ENCODE measurements at places on chromosomes 4 and X.

GRCh38 chrX:51395810-51396728 is 63.4 kb downstream of the NUDT10 start:
- DNase-seq = peak; percentile 32

GRCh38 chr4:19583827-19584569 is 667.7 kb upstream of the SLIT2 start:
- no peak for DNase-seq

DNA sequence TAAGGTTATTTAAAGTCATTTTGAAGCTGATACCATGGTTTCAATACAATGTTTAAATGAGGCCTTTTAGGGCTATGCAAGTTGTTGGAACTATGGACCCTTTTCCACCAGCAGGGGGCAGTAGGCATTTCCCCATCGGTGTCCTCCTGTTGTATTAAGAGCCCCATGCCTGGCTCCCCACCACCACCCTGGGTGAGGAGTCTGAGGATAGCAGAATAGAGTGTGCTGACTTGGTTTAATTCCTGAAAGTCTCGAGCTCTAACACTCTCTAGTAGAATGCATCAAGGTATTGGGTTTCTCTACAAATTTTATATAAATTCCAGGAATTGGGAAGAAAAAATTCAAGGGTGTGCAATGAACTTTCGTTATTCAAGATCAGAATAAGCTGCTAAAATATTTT is 234.8 kb upstream of the JADE1 start:
- peak; percentile 14 for DNase-seq

DNA sequence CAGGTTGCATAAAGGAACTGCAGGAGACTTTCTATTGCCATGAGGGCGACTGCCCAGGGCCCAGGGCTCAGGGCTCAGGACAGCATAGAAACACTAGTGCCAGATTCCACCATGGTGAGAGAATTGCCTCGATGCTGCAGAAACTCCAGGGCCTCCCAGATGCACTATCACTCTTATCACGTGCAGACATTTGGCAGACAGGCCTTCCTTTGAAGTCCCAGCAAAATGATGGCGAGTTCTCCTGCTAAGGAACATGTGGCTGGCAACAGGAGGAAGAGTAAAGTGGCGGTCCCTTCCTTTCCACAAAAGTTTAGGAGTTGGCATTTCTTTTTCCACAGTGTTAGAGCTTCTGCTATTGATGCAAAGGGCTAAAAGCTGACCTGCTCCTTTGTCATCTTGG is 214.0 kb upstream of the LNX1 start:
- no peak for DNase-seq

DNA sequence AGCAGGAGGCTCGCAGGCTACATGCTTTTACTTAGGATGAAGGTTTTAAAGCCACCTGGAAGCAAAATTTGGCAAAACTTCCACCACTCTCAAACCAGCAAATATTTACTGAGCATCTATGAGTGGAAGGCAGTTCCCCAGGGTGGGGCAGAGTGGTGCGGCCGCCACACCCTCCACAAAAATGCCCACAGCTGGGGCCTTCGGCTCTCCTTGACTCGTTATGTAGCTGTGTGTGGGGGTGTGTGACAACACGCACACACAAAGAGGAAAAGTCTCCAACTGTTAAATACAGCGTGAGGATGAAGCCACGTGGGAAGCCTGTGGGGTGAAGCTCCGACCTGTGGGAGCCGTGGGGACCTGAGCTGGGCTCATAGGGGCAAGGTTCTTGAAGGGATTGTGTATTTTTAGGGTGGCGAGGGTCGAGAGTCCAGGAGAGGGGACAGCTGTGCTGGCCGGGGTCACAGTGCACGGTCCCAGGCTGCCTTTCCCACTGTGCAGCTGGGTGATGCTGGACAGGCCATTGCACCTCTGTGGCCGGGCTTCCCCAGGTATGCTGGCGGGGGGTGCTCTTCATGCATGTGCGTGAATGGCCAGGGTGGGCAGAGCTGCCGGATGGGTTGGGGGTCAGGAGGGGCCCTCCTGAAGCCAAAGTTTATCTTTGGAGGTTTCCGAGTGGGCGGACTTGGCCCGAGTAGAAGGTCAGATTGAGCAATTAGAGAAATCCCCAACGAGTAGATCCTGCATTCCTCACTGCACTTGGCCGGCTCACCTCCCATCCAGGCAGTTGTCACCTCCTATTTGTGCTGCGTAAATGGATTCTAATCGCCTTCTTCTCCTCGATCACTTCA is 25.4 kb downstream of the SORCS2 start:
- no peak for DNase-seq

DNA sequence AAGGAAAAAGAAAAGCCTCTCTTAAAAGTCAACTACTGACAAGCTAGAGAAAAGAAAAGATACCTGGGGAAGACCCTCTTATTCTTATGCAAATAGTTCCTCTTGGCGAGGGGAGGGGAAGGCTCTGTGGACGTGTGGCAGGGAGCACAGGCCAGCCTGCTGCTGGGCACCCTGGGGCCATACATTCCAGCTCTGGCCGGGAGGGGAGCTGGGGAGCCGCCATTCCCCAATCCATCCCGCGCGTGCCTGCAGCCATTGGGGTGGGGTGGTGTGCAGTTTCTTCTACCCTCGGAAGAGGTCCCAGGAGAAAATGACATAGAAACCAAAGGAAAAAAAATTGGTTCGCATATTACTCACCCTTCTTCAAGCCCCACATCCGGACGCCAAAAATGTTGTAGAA is 1496.4 kb downstream of the RPA4 start:
- no peak for DNase-seq

- DNase-seq = no peak
These were observed 89.0 kb downstream of the GEMIN8 start for GRCh38 chrX:13940671-13941070.

- DNase-seq = no peak
These were observed 338.8 kb downstream of the PPP3CA start for GRCh38 chr4:101008503-101008902.

DNA sequence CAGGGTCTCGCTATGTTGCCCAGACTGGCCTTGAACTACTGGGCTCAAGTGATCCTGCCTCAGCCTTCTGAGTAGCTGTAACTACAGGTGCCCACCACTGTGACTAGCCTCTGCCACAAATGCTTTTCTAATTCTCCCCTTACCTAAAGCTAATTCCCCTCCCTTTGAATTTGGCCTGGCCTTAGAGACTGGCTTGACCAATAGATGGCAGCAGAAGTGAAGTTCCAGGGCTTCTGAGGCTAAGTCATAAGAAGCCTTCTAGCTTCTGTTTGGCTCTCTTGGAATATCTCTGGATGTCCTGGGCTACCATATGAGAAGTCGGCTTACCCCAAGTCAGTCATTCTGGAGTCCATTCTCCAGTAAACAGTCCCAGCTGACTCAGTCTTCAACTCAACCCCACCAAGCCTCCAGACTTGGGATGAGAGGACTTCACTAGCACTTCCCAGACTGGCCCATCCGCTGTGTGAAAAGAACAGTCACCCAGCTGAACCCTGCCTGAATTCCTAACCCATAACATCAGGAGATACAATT is 61.0 kb downstream of the HPRT1 start:
- no peak for DNase-seq

DNA sequence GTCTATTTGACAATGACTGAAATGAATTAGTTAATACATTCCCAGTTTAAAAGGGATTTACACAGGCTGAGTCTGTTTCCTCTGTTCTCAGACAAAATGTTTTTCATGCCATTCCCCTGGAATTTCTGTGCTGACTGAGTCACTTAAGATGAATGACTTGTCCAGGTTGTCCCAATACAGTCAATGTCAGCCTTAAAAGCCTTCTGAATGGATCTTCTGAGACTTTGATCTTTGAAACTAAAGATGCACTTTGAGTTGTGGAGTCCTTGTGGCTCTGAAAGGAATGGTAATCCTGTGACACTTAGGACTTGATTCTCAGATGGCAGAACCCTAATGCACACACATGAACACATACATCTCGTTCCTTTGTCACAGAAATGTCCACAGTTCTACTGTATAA is 622.2 kb upstream of the GRID2 start:
- DNase-seq = no peak

DNA sequence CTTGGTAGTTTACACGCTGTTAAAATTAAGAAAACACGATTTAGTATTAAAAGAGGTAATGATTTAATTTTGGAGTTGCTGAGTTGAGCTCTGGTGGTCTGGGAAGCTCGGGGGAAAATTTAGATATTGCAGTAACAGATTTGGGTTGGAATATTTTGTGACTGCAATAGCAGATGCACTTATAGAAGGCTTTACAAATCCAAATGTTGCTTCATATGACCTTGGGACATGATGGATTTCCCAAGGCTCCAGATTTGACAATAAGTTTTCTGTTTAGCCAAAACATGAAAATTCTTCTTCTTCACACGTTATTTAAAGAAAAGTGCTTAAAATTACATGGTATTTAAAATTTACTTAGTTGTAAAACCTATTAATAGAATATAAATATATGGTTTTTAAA is 302.0 kb downstream of the SPRY1 start:
- DNase-seq = no peak

GRCh38 chr4:80423553-80424224 is 88.2 kb downstream of the CFAP299 start:
- DNase-seq = no peak

GRCh38 chr4:86818841-86819240 is 30.3 kb downstream of the SLC10A6 start:
- no peak for DNase-seq

- DNase-seq = no peak
These were observed 31.7 kb downstream of the AGA start for GRCh38 chr4:177410566-177410965.

DNA sequence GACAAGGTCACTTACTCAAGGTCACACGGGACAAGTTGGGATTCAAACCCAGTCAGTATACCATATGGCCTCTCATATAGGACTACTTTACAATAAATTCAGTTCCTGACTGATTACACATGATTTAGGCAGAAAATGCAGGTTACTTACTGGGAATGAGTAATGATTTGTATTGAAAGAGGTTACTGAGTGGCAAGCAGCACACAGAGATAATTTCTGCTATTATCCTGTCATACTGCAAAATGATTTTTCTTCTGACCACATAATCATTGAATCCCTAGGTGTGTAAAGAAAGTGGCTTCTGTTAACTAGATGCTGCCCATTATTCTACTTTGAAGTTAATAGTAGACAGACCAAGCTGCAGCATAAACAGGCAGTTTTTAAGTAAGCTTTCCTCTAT is 8.2 kb downstream of the FREM3 start:
- DNase-seq = no peak

DNA sequence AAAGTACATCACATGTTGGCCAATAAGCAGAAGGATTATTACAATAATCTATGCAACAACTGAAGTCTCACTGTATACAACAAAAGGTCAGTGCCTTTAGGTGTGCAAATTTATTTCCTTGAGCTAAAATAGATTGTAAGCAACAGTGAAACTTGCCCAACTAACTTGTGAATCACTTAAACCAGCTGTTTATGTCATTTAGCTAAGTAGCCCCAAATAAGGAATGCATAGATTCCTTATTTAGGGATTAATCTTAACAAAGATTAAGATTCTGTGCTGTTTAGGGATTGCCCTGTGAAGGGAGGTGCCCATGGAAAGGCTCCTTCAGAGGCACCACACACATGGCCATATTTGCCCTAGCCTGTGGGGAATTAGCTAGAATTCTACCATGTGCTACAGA is 168.6 kb downstream of the MAML3 start:
- DNase-seq = no peak

DNA sequence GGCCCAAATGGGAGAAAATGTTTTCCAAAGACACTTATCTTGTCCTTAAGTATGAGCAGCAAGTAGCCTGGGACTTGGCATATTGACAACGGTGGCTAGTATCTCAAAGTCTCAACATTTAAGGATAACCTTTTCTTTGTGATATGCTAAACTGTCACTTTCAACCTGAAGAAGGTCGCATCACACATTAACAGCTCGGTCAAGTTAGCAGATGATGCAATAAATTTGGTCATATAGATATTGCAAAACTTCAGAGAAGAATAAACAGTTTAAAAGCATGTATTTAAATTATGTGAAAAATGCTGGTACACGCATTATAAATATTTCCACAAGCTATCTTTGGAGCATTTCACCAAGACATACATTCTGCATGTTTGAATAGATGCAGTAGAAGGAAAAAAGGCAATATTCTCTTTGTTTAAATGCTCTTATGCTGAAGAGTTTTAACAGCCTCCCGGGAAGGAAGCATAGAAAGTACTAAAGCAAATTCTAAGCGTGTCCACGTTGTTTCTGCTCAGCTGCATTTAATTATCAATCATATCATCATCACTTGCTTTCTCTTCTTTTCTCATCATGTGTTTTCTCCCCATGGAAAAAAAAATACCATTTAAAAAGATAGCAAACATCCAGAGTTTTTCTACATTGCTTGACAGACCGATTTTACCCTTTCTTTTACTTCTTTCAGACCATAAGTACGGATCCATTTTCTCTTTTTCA is 24.2 kb downstream of the ARHGAP6 start:
- no peak for DNase-seq

DNA sequence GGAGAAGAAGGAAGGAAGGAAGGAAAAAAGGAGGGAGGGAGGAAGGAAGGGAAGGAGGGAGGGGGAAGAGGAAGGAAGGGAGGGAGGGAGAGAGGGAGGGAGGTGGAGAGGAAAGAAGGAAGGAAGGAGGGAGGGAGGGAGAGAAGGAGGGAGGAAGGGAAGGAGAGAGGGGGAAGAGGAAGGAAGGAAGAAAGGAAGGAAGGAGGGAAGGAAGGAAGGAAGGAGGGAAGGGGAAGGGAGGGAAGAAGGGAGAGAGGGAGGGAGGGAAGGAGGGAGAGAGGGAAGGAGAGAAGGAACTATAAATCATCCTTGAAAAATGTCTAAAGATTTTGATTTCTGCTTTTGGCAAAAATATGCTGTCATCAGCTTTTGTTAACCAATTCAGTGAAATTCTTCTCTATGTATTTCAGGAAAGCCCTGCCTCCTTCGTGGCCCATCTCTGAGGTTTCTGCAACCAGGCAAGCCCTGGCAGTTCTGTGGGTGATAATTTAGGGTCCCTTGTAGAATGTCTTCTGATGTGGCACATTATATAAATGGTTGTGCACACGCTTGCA is 7.1 kb upstream of the HOPX start:
- DNase-seq = no peak

GRCh38 chrX:39630344-39630743 is 467.4 kb downstream of the BCOR start:
- DNase-seq = no peak

DNA sequence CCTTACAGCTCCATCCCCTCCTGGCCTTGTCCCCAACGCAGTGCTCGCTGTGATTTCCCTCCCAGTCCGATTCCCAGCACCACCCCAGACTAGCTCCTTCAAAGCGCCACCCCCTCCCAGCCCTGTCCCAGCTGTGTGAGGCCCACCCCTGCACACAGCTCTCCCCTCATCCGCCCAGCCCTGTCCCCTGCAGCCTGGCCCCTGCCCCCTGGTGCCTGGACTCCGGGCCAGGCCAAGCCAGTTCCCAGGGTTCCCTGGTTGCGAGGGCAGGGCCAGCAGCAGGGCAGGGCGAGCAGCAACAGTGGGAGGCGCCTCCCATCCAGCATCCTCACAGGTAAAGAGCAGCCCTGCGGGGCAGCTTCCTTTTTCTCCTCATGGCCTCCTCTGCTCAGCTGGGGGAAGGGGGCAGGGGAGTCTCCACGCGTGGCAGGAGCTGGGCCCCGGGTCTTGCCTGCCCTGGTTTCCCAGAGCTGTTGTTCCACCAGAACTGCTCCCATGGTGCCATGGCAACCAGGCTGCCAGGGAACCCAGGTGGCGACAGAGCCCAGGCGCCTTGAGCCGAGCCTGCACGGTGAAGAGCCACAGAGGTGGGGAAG is 24.8 kb downstream of the IQSEC2 start:
- no peak for DNase-seq

GRCh38 chrX:10171249-10171648 is 14.5 kb downstream of the CLCN4 start:
- no peak for DNase-seq

- no peak for DNase-seq
These were observed 23.1 kb downstream of the ANTXR2 start for GRCh38 chr4:80049813-80050534.

- no peak for DNase-seq
These were observed 275.4 kb upstream of the MAOA start for GRCh38 chrX:43380704-43381103.
